Kidney (tissue), 22 donors: ENCODE measurements at places on chromosomes 16 and 17.

DNA sequence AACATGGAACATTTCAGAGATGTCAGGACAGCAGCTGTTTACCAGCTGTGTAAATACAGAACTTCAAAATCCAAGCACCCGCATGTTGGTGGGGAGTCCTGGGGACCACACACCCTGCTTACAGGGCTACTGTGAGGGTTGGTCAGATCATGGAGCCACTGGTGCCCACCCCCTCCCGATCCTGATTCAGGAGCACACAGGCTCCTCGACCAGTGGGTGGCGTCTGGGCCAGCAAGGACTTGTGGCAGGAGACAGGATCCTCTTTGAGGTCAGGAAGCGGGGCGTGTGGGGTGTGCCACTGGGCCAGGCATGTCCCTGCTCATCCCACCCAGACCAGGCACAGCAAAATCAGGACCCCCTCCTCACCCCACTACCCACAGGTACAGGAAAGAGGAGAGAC, 83.6 kb downstream of the SDK2 start:
- no peak for DNase-seq

GRCh38 chr17:77456951-77457548, 316.3 kb downstream of the SEC14L1 start:
- no peak for DNase-seq

GRCh38 chr17:34556384-34556783, 23.0 kb upstream of the TMEM132E start:
- DNase-seq = no peak

GRCh38 chr16:75931970-75932369, 205.7 kb upstream of the CPHXL start:
- no peak for DNase-seq

- no peak for DNase-seq
Measured at GRCh38 chr17:18252160-18252559, 6.4 kb downstream of the FLII start.

- no peak for DNase-seq
Measured at GRCh38 chr17:41107941-41108450, 2.8 kb downstream of the KRTAP4-9 start.

GRCh38 chr16:17160285-17160853, 310.4 kb downstream of the XYLT1 start:
- DNase-seq = no peak

DNA sequence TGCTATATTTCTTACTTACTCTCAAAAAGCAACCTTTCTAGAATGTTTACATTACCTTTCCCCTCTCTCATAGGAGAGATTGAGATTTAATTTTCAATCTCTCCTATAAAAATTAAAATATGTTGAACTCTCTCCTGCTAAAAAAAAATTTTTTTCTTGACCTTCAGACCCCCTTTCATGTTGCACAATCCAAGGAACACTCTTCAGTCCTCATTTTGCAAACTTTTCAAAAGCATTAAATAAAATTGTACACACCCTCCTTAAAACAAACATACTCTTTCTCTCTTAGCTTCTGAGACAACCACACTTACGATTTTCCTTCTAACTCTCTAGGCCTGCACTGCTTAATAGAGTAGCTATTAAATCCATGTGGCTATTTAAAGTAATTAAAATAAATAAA, 8.6 kb upstream of the ABCA6 start:
- no peak for DNase-seq

DNA sequence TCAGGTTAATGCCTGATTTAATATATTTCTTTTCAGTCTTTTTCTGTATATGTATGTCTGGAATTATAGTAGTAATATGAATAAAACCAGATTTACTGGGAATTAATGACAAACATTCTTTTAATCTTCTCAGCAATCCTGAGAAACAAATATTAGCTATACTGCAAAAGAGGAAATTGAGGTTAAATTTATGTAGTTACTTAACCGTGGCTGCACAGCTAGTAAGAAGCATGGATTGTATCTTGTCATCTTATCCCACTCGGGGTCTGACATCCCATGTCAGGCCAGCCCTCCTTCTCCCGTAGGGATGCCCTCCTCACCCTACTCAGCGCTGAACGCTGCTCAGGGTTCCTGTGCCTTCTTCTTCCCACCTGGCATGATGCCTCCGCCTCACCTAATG, 143.0 kb downstream of the FTO start:
- DNase-seq = no peak

- DNase-seq = no peak
Measured at GRCh38 chr17:50240851-50241250, 33.4 kb upstream of the TMEM92 start.

DNA sequence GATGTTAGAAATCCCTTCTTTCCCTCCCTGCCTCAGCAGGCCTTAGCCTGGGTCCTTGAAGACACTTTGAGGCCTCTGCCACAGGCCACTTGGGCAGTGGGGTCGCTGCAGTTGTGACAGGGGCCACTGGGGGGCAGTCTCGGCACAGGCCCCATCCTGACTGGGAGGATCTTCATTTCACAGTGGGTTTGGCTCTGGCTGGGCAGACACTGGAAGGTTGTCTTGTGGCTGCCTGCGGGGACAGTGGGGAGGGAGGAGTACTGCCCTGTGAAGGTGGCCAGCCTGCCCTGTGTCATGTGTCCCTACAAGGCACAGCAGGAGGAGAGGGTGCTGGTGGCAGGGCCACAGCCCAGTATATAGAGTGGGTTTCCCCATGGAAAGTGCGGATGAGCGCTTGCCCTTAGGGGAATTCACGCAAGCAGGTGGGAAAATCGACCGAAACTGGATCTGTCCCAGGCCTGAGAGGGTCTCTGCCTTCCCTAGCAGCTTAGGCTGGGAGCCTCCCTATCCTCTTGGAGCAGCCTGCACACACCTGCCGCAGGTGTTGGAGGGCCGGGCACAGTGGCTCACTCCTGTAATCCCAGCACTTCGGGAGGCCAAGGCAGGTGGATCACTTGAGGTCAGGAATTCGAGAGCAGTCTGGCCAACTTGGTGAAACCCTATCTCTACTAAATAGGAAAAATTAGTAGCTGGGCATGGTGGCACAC, 28.8 kb downstream of the GINS2 start:
- peak; percentile 81 for DNase-seq

DNA sequence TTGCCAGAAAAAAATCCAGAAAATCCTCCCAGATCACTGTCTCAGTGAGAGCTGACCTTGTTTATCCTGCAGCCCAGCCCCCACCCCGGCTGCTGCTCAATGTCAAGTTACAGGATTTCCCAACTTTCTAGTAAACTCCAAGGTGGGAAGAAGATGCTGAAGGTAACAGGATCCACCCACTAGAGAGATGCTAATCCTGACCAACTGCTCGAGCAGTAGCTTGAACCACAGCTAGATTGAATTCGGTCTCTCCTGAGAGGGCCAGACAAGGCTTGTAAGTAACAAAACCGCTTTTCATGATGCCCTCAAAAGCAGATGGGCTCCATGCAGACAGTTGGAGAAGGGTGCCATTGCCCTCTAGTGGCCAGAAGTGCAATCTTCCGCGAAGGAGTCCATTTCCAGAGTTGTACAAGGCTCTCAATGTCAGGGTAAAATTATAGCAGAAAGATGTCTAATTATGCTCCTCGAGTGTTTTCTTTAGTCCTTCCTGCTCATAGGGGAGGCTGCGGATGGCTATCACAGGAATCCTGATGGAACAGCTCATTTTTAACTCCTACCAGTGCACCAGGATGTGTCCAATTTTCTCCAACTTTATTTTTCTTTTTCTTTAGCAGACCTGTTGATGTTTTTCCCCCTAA, 3.9 kb downstream of the CDH11 start:
- peak; percentile 85 for DNase-seq

- no peak for DNase-seq
Measured at GRCh38 chr16:24538756-24539294, 541 bp upstream of the RBBP6 start.

- no peak for DNase-seq
Measured at GRCh38 chr16:14105760-14106375, 34.7 kb downstream of the MRTFB start.

DNA sequence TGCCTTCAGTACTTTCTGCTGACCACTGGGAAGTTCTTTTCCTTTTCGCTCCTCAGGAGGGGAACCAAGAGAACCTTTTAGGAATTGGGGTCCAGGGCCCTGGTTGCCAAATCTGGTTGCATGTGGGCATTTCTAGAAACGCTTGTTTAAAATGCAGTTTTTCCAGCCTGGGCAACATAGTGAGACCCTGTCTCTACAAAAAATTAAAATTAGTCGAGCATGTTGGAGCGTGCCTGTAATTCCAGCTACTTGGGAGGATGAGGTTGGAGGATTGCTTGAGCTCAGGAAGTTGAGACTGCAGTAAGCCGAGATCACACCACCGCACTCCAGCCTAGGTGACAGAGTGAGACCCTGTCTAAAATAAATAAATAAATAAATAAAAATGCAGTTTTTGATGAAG, 1.2 kb downstream of the PNPO start:
- DNase-seq = no peak

- DNase-seq = no peak
Measured at GRCh38 chr16:58481931-58482330, 18.0 kb upstream of the NDRG4 start.
